ENCODE measurements at places on chromosomes 6 and 20.

DNA sequence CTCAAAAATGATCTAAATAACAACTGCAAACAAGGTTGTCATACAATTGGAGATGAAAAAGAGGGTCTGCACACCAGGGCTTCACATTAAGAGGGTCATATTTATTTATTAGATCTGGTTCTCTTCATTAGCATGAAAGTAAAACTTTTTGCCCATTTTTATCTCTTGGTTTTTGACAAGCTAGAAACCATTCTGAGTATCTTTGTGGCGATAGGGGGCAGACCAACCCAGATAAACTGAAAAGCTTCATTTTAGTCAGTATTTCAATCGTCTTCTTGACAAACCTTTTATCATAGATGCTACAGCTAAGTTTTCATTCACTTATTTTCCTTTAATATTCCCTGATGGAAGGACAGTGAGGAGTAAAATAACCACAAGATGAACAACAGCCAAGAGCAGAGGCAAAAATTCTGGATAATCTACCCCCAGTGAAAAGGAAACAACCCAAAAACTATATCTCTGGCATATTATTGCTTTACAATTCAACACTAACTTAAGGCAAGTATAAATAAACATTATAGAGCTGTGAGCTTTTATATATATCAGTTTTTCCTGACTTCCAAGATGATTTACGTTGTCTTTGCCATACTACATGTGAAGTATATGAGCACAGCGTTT, 45.2 kb downstream of the THEMIS start:
- DNase-seq: peak; percentile 79

- DNase-seq: peak; percentile 36
These were observed 125.0 kb upstream of the DOK5 start for GRCh38 chr20:54350415-54350814.

- DNase-seq: no peak
These were observed 57.5 kb upstream of the SLC4A11 start for GRCh38 chr20:3296261-3297078.

GRCh38 chr6:108235127-108235526, 25.7 kb downstream of the SNX3 start:
- DNase-seq: no peak

GRCh38 chr6:26175428-26176181, 88.4 kb downstream of the HFE start:
- peak; percentile 77 for DNase-seq

DNA sequence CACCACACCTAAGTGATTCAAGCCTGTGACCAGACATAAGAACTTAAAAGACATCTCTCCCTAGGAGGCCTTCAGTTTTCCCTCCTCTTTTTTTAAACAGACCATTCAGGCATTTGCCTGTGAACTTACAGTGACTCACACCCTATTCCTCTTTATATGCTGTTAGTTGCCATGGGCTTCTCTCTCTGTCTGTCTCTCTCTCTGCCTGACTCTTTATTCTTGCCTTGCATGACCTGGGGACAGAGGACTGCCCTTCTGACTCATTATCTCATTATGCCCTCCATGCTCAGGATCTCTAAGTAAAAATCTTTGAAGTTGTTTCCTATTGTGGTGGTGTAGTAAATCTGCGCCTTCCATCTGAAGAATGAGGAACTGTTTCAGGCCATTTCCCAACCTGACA, 442.2 kb upstream of the MAN1A1 start:
- no peak for DNase-seq

- DNase-seq: no peak
These were observed 151.3 kb downstream of the LCA5 start for GRCh38 chr6:79385893-79386292.

DNA sequence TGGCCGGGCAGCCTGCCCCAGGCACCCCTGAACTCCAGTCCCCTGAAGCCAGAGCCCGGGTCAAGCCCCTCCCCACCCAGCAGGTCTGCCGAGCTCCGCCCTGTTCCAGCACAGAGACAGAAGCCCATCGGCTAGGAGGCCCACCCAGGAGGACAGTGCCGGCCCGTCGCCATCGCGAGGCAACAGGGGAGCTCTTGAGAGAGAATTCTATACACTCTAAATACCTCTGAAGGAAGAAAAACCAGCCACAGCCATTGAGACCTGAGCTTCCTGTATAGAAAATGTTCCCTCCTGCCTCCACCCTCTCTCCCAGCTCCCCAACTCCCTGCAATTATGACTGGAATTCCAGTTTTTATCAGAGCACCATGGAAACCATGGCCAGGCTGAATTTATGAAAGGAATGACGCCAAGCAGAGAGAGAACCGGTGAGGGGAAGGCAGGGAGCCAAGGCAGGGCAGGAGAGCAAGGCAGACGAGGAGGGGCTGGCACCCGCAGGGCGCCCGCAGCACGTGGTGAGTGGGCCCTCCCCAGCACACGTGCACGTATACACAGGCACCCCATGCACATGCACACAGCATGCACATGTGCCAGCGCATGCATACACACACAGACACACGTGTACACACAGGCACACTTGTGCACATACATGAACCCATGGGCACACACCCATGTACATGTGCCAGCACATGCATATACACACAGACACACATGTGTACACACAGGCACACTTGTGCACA, 27.6 kb upstream of the MRGBP start:
- DNase-seq: no peak

DNA sequence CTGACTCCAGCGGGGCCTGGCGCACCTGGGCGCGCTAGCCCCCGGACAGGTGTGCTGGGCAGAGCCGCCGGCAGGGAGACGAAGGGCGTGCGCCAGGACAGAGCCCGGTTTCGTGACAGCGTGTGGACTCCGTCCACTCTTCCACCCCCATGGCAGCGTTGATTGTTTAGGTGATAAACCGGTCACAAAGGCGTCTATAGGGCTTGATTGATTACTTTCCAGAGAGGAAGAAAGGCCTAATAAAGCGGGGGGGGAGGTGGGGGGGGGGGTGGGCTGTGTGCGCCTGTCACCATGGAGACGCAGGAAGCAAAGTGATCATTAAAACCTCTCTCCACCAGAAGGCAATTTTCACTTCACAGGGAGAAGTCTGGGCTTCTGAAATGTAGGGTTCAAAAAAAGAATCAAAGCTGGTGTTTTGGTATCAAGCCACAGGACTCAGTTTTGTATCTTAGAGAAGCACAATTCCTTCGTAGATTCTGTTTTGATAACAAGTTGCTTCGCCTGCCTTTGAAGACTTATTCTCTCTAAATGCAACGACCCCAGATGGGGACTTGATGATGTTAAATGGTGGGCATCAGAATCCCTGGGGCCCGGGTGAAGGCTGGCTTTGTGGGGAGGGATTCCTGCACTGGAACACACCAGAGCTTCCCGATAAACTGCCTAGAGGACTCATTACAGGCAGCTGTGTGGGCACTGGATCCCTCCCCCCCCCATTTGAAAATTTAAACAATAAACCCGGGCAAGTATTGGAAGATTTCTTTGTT, 1.4 kb downstream of the PHACTR3 start:
- DNase-seq: no peak

- DNase-seq: no peak
These were observed 1.8 kb downstream of the TCF21 start for GRCh38 chr6:133890711-133891148.

DNA sequence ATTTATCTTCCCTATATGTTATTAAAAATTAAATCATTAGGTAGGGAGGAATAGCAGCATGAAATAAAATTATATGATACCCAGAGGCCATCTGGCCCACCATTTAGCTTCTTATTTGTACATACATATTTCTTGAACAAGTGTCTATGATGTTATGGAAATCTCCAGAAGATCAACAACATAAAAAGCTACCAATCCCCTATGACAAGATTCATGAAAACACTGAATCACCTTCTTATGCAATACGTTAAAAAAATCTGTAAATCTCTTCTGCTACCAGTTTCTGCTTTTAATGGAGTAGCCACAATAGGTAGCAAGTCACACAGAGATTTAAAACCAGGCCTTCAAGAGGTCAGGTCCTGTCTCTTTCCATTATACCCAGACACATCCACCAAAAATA, 125.8 kb upstream of the ENPP5 start:
- DNase-seq: no peak

DNA sequence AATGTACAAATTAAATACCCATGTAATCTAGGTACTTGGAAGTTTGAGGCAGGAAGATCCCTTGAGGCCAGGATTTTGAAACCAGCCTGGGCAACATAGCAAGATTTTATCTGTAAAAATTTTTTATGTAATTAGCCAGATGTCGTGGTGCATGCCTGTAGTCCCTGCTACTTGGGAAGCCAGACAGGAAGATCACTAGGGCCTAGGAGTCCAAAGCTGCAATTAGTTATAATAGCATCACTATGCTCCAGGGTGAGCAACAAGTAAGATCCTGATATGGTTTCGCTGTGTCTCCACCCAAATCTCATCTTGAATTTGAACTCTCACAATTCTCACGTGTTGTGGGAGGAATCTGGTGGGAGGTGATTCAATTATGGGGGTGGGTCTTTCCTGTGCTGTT, 535.8 kb downstream of the TENT5A start:
- DNase-seq: no peak

DNA sequence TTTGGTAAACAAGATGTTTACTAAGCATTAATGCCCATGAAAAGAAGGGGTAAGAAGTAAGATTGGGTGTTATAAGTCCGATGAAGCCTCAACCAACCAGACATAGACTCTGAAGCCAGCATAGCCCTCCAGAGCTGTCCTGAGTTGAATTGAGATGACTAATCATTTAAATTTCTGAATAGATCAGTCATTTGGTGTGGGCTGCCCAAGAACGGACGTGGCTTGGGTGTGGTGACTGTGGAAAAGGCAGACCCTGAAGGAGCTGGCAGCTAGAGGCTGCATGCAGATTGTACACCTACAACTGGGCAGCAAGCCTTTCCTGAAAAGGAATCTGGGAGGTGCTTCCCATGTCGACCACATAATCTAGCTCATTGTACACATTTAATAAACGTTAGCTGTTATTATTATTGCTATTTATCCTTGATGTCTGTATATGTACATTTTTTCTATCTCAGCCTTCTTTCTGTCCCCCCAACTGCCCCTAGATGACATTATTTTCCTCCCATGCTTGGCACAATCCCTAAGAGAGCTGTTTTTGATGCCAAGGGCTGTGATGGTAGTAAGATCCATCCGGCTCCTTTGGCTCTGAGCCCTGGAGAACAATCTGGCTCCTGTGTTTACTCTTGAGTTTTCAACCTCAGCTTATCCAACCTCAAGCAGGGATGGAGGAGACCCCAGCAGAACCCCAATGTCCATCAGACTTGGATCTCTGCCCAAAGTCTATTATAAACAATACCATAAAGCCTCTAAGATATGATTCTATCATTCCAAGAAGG, 57.6 kb upstream of the JAG1 start:
- DNase-seq: no peak

Data from activated naive CD4-positive, alpha-beta T cell treated with anti-CD3 and anti-CD28 coated beads for 36 hours (primary cell).